ENCODE measurements at places on chromosomes 3 and 15.
A peak's percentile ranks its signal among the peaks of the same experiment; 100 is the strongest.

DNA sequence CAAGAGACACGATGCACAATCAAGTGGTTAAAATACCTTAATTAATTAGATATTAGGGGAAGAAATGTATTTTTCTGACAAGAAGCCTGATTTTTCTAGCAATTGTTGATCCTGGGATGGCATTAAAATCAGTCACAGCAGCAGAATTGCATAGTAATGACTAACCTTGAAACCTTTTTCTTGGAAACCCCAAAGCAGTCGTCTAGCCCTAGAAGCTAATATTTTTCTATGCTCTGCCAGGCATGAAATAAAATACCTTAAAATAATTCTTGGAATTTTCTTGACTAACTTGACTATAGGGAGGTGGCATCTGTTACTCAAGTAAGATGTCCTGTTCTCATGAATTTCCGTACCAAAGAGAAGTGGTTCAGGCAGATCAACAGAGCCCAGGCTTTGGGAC is 204.1 kb downstream of the THRB start:
- no peak for DNase-seq

GRCh38 chr3:16297997-16298885 is 33.2 kb downstream of the OXNAD1 start:
- DNase-seq = no peak

DNA sequence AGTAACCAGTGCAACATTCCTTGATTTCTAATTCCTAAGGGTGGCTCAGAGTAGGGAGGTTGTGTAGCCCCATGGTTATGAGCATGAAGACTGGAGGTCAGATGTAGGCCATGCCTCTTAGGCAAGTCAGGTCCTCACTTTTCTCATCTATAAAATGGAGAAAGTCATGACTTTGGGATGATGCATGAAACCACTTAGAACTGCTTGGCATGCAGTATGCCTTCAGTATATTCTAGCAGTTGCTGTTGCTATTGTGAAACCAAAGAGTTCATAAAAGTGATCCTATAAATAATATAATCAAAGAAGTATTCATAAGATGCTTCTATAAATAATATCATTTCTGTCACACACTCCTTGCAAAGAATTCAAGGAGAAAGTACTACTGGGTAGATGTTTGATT is 65.5 kb downstream of the TMEM108 start:
- DNase-seq = no peak

DNA sequence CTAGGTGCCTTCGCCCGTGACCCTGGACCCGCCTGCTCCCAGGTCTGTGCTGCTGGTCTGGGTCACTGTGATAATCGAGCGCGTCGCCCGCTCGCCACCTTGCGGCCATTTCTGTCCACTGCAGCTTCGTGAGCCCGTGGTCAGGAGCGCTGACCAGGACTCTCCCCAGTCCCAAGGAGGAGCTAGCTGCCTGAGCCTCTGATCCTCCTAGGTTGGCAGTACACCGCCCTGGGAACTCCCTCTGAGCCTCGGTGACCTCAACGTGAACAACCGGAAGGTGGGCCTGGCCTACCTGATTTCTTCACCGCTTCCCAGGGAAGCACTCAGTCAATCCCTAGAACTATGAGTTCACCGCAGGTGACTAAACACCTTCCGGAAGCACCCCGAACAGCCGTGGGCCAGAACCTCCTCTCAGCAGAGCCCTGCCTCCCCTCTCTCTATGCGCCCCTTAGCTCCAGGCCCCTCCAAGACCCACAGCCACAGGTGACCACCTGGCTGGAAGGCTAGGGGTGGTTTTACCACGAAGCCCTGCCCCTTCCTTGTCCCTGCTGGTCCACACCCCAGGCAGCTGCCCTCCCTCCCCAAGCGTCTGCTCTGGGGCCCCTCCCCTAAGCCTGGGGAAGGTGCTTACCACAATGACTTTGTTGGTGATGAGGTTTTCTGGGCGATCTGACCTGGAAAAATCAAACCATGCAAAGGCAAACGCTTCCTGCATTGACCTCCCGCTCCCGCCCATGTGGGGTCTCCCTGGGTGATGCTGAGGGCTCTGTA is 9.7 kb downstream of the PLA2G4D start:
- no peak for DNase-seq

DNA sequence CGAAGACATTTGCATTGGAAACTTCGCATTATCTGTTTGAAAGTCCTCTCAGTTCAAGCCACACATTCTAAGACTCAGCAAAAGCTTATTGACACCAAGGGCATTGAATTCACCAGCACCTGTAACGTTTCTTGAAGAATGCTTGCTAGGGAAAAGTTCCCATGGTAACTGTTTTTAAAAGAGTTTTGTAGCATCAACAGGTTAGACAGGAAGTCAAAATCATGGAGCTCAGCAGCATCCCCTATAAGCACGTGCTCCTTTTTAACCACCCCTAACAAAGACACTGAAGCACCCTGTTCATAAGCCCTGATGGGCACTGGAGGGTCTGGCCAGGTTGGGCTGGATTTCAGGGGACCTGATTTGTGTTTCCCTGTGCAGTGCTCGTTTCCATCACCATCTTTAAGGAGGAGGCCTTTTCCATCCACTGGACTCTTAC is 229.7 kb upstream of the BHLHE40 start:
- no peak for DNase-seq

DNA sequence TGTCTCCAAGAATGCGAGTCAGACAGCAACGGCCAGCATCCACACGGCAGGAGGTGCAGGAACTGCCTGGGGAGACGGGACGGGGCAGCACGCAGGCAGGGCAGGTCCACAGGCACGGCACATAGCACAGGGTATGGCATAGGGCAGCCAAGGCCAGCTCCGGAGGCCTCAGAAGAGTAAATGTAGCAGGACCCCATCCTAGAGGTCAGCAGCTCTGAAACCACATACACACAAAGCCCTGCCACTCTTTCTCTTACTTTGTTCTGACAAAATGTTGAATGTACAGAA is 26.9 kb downstream of the ZXDC start:
- no peak for DNase-seq

- DNase-seq = no peak
Measured at GRCh38 chr15:53835309-53835708, 75.8 kb upstream of the WDR72 start.

GRCh38 chr3:14525685-14526631 is 14.2 kb downstream of the GRIP2 start:
- no peak for DNase-seq

DNA sequence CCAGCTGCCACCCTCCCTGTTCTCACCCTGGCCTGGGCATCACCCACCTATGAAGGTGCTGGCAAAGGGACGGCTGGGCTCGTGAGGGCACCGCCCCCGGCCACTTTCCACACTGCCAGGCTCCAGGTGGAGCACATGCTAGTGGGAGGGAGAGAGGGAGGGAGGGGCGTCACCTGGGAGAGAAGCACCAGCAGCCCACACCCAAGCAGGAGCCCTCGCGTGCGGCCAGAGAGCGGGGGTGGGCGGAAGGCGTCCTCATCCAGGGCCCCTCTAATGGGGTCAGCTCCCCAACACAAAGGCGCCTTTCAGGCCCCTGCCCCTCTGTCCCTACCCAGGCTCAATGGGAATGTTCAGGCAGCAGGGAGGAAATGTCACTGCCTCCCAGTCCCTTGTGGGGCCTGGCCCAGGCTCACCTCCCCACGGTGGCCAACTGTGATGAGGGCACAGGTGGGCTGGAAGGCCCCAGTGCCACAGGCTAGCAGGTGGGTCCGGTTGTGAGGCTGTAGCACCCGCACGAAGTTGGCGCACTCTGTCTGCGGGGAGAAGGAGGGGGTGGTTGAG is 3.1 kb downstream of the SEMA3G start:
- DNase-seq = no peak

- DNase-seq = no peak
Measured at GRCh38 chr3:46163556-46164041, 44.5 kb downstream of the CCR1 start.

- DNase-seq = peak; percentile 75
Measured at GRCh38 chr15:51649659-51650521, 27.3 kb upstream of the DMXL2 start.

GRCh38 chr3:126917232-126917804 is 65.6 kb upstream of the PLXNA1 start:
- no peak for DNase-seq

DNA sequence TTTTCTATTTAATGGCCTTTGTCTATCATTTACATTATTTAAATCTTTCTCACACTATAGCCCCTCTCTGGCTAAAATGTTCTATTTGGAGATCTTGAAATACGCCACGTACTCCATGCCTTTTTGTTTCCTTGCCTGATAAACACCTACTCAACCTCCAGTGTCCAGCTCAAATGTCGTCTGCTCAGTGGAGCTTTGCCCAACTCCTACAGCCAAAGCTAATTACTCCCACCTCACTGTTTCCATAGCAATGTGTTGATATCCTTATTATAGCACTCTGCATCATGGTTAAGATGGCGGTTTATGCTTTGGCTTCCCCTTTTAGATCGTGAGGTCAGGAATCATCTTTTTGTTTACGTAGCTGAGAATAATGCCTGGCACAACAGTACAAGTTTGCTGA is 55.9 kb downstream of the NGLY1 start:
- no peak for DNase-seq

GRCh38 chr3:149813367-149814281 is 609 bp downstream of the RNF13 start:
- DNase-seq = no peak

GRCh38 chr3:13107661-13108060 is 34.4 kb upstream of the IQSEC1 start:
- DNase-seq = no peak

- DNase-seq = no peak
Measured at GRCh38 chr3:66444146-66444644, 56.6 kb downstream of the LRIG1 start.

- DNase-seq = no peak
Measured at GRCh38 chr15:37038716-37039106, 61.6 kb downstream of the MEIS2 start.

All from astrocyte of the cerebellum (primary cell).